ENCODE measurements at places on chromosomes 6 and 20.

DNA sequence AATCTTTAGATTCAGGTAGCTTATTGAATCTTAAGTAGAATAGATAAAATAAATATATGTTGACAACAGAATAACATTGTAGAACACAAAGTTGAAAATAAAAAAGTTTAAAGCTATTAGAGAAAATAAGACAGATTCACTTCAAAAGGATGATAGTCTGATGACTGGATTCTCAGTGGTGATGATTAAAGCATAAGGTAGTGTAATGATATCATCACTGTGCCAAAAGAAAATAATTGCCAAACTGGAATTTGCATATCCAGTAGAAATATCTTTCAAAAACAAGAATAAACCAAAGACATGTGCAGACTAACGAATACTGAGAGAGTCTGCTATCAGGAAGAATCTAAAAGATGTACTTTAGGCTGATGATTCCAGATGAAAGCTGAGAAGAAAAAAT lies 30.2 kb downstream of the ENPP1 start:
- DNase-seq, result no peak

DNA sequence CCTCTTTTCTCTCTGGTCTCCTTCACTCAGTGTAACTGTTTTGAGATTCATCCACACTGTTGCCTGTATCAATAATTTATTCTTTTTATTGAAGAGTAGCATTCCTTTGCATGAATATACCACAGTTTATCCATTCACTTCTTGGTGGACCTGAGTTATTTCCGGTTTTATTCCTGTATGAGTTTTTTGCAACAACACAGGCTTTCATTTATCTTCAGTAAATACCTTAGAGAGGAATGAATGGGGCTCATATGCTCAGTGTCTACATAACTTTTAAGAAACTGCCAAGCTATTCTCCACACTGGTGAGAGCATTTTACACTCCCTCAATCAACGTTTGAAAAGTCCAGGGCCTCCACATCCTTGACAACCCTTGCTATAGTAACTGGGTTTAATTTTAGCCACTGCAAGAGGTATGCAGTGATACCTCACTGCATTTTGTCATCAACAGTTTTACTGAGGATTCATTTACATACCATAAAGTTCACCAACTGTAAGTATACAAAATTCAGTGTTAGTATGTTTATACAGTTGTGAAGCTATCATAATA lies 154.6 kb downstream of the PDE10A start:
- DNase-seq, result no peak

- DNase-seq, result no peak
Measured at GRCh38 chr6:22926790-22927354, 357.5 kb downstream of the HDGFL1 start.

DNA sequence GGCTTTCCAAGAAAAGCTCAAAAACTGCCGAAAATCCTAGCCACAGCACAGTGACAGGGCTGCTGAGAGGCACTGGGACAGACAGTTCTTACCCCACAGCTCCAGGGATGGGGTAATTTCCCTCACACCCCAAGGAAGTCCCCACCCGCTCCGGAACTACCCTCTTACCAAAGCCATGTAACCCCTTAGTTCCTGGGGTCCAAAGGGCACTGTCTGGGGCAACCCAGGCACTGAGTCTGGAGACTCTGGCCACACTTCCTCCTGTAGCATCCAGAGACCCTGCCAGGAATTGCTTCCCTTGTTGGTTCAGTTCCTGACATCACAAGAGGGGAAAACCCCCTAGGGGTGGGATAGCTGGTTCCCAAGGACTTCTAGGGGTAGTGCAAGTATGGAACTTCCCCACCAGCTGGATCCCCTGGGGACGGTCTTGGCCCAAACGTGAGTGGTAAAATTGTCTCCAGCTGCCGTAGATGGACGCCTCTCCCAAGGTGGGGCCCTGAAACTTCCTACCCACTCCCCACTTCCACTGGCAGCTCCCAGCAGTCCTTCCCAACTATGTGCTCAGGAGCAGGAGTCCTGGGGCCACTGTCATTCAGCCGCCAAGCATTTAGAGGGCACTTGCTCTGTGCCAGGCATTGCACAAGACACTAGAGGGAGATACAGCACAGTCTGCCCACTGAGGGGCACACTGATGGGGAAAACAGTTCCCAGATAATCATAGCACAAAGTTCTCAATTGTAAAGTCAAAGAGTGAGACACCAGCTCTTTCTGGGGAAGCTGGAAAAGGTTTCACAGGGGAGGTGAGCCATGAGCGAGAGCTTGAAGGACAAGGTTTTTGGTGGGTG lies 17.2 kb upstream of the HCK start:
- no peak for DNase-seq

DNA sequence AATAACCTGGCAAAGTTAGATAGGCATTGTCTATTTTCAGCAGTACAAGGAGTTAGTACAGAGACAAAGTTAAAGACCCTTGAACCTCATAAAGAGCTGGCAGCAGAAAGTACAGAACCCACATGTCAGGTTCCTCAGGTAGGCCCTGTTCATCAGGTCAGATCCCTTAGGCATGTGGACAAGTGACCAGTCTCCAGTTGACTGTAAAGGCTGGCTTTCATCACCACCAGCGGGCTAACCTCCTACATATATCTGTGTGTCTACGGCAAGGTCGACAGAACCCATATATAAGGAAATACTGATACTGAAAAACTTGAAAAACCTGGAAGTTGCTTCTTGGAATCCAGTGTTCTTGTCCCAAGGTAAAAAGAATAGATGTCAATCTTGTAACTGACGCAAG lies 223.1 kb upstream of the SGK1 start:
- no peak for DNase-seq

DNA sequence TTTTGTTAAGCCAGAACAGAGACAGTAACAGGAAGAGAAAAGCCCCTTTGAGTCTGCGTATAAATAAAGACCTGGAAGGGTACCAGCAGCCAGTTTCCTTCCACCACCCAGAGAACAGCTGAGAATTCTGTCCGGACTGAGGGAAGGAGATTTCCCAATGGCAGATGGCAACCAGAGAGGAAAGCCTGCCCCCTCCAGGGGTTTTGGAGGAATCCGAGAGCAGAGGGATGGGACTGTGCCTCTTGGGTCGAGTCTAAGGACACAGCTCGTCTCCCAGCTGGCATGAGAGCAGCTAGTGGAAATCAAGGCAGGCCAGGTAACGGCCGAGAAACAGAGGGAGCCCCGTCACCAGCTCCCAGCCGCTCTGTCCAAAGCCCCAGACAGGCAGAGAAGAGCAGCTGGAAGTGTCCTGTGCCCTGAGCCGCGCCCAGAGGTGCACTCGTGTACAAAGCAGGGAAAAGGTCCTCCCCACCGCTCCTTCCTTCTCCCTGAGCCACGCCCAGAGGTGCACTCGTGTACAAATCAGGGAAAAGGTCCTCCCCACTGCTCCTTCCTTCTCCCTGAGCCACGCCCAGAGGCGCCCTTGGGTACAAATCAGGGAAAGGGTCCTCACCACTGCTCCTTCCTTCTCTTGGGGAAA lies 134.0 kb upstream of the SNX9 start:
- DNase-seq, result no peak

GRCh38 chr6:56899311-56899710 lies 55.6 kb upstream of the BEND6 start:
- DNase-seq, result no peak

DNA sequence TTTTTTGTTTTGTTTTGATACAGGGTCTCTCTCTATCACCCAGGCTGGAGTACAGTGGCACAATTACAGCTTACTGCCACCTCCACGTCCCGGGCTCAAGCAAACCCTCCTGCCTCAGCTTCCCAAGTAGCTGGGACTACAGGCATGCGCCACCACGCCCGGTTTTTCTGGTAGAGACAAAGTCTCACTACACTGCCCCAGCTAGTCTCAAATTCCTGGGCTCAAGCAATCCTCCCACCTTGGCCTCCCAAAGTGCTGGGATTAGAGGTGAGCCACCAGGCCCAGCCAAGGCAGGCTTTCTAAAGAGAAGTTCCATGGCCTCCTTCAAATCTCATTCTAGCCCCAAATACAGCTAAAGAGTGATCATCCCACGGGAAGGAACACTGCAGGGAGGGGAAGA lies 5.2 kb downstream of the MCCD1 start:
- DNase-seq, result no peak

DNA sequence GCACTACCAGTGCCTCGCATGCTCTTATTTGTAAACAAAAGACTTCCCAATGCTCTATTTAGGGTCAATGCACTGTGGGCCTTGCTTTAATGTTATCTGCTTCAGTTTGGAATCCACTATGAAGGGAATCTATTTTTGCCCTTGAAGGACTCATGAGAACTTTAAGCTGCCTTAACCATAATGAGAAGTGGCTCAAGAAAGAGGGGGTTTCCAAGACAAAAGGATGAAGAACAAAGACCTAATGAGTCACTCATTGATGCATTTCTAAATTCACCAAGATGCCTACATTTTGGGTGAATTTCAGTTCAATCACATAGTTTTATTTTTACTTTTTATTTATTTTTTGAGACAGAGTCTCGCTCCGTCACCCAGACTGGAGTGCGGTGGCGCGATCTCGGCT lies 228.2 kb downstream of the LY86 start:
- no peak for DNase-seq

GRCh38 chr20:43563429-43563828 lies 4.6 kb downstream of the SGK2 start:
- DNase-seq, result peak; percentile 21

GRCh38 chr6:73325656-73326055 lies 28.4 kb downstream of the DPPA5 start:
- DNase-seq, result no peak

- no peak for DNase-seq
Measured at GRCh38 chr20:4454111-4454510, 267.6 kb upstream of the PRND start.

DNA sequence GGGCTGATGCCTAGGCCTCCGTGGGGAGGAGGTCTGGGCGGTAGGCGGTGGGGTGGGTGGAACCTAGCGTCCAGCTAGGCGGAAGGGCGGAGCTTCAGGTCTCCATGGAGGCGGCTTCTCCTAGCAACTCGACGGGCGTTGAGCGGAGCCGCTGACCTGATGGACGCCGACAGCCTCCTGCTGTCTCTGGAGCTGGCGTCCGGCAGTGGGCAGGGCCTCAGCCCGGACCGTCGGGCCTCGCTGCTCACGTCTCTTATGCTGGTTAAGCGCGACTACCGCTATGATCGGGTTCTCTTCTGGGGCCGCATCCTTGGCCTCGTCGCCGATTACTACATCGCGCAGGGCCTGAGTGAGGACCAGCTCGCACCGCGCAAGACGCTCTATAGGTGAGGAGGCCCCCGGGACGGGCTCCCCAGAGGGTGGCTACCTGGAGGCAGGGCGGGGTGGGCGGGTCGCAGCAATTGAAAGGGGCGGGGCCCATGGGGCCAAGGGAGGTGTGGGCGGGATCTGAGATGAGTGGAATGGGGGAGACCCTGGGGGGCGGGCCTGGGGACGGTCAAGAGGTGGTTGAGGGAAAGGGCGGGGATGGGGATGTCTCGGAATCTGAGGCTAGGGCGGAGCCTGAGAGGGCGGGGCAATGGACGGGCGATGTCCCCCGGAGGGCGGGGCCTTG lies at the start of gene RSPH9:
RSPH9 (plus strand) TSS at position 97 of the 673 bp plus-strand sequence; CDS start at position 160, 63 bp downstream.
- peak; percentile 76 for DNase-seq

- DNase-seq, result no peak
Measured at GRCh38 chr20:10576411-10577090, 97.2 kb downstream of the JAG1 start.

DNA sequence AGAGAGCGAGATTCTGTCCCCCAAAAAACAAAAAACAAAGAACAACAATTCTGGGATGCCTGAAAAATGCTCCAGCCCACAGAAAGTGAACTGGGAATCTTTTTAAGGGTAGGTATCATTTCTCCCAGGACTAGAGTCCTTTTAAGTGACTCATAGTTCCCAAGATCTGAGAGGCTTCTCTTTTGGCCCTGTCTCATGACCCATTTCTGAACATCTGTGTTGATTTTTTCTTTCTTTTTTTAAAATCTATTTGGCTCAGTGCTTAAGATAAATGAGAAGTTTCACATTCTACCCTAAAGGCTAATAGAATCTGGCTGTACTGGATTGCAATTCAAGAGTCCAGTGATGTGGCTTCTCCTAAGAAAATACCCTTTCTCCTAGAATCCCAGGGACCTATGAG lies 217.6 kb upstream of the FOXQ1 start:
- no peak for DNase-seq

DNA sequence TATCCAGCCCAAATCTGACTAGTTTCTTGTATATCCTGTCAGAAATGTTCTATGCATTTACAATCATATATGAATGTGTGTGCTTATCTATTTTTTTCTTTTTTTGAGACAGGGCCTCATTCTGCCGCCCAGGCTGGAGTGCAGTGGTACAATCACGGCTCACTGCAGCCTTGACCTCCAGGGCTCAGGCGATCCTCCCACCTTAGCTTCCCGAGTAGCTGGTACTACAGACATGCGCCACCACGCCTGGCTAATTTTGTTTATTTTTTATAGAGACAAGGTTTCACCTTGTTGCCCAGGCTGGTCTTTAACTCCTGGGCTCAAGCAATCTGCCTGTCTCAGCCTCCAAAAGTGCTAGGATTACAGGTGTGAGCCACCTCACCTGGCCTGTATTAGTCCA lies 3.0 kb upstream of the RAB44 start:
- DNase-seq, result no peak
